Activated CD8-positive, alpha-beta memory T cell treated with anti-CD3 and anti-CD28 coated beads for 1 hour (primary cell): ENCODE measurements at places on chromosomes 5 and 9.

DNA sequence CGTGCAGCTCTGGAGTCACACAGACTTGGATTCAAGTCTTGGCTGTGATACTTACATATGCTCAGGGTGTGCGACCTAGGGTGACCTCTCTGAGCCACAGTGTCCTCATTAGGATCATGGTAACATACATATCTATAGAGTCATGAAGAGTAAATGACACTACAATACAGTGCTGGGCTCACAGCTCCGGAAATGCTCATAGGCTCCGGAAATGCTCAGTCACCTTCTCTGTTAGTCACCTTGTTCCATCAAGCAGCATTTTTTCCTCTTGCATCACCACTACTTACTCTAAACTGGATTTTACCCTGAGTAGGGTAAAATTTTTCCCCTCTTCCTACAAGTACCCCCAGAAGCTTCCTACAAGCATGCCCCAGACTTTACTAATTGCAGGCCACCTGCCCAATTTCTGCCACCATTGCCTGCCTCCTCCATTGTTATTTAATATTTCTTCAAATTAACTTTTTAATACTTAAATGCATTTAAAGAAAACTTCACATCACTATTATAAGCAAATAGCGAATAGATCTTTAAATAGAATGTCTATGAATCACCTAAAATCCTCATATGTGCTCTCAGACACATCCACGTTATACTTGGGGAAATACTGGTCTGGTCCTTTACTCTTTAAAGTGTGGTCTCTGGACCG is 147.6 kb upstream of the SPRY4 start:
- DNase-seq = peak; percentile 2

- no peak for DNase-seq
These were observed 31.5 kb downstream of the KLF9 start for GRCh38 chr9:70382709-70383605.

GRCh38 chr9:92746567-92747458 is 17.8 kb downstream of the BICD2 start:
- no peak for DNase-seq

- no peak for DNase-seq
These were observed 274.4 kb downstream of the HINT1 start for GRCh38 chr5:130890610-130891009.

- DNase-seq = no peak
These were observed 67.0 kb downstream of the GCNT1 start for GRCh38 chr9:76526026-76526425.

DNA sequence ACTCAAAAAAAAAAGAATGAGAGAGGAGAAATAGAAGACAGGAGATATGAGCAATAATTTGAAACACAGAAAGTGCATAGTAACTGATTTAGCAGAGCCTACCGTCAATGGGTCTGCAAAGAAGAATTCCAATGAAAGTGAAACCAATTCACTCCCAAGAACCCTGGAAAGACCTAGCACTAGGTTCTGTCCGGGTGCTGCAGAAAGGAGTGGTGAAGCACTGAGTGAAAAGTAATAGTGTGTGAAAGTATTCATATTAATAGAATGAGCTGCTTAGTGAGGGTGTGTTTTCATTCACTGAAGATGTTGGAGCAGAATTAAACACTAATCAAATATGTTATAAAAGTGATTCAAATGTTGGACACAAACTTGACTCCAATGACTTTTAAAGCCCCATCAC is 51.3 kb upstream of the SLC30A5 start:
- DNase-seq = no peak

- no peak for DNase-seq
These were observed 238.2 kb downstream of the SYK start for GRCh38 chr9:91039835-91040140.

DNA sequence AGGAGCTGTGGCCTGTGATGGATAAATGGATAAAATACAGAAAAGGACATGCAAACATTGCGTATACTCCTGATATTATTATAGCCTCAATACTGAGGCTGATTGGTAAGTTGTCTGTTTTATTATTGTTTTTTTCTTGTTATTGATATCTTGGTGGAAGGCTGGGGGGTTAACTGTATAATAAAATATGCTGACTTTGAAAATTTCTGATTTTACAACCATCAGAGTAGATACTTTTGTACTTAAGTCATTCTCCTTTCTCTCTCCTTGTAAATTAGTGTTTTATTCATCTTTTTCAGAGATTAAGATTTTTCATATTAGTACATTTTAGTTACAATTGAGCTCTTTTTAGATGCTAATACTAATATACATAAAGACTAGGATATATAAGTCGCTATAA is 53.5 kb downstream of the ICE1 start:
- no peak for DNase-seq

DNA sequence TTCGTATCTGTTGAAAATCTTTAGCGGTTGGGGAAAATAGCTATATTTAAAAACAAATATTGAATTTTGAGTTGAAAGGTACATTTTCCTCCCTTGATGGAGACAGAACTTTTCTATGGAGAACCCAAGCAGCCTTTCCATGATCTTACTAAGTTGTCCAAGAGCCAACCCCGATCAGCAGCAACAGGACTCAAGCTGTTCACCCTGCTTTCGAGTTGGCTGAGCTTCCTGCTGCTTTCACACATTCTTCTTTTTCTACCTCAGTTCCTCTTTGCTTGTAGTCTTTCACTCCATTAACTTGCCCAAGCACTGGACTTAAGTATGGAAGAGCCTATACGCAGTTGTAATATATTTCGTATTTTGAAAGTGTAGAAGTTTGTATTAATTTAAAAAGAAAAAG is 59.4 kb downstream of the IL6ST start:
- no peak for DNase-seq

DNA sequence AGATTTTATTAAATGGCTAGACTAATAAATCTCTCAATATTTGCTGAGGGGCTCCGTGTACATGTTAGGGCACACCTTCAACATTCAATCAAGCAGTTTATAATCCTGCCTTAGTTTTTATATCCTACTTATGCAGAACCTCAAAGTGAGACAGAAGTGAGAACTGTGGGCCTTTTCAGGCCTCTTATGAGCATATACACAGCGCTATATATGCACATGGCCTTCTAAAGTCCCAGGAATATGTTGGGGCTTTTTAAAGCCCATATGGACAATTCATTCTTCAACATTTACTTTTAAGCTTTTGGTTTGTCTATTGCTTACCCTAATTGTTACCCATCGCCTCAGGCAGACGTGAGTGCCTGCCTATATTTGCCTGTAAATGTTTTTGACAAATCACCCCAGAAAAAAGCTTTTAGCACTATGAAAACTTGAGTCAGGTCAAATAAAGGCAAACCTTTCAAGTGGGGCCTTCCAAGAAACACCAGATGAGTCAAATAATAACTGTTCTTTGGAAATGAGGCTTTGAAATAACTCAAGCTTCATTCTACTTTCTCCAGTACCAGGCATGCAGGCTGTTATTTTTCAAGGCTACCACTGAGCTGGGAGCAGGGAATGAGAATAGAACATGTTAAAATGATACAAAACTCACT is 58.2 kb downstream of the ESM1 start:
- no peak for DNase-seq

GRCh38 chr5:14595189-14595588 is 13.6 kb downstream of the OTULINL start:
- DNase-seq = no peak

DNA sequence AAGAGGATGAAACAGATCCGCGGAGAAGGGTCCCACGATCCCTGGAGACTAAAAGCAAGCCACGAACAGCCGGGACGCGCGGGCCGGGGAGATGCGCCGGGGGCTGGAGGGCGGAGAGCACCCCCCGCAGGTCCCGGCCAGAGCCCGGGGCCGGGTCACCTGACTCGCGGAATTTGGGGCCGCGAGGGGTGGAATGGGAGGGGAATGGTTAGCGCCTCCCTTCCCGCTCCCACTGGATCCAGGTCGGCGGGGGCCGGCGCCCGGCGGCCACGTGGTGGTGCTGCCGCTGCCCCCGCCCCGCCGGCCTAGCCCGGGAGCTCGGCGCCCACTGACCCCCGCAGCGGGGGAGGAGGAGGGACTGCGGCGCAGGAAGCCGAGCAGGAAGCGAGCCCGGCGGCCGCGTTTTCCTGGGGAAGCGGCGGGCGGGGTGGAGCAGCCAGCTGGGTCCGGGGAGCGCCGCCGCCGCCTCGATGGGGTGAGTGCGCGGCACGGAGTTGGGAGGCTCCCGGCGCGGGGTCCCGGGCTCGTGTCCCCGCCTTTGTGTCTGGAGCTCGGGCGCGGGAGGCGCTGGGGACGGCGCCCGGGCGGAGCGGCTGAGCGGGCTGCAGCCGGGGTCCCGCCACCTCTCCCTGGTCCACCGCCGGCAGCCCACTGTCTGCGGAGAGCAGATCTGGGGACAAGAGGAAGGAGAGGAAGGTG is at the start of gene RAI14:
Gene RAI14, plus strand, starts transcription at position 328 of the 699 bp plus-strand sequence. CDS start 30,592 bp downstream, outside the sequence.
- DNase-seq = no peak

DNA sequence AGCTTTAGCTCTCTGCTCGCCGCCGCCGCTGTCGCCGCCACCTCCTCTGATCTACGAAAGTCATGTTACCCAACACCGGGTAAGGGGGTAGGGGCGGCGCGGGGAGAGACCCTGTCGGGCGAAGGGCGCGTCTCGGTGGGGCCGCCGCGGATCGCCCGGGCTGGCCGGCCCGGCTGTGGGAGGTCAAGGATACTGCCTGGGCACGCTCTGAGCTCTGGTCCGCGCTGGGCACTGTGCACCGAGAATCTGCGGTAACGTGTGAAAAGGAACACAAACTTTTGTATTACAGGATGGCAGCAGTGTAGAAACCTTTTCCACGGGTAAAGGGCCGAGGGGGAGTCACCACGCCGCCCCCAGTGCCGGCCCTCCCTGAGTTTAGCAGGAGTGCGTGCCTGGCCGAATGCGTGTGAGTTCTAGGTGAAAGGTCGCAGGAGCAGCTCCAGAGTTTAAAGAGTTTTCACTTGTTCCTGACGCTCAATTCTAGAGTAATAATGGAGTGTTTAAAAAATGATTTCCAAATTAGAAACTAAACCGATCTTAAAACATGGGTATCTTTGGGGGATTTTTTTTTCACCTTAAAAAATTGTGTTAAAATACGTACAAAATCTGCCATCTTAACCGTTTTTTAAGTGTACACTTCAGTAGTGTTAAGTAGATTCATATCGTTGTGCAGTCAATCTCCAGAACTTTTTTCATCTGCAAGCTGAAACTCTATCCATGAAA is at the start of gene HSDL2:
Gene HSDL2, plus strand, starts transcription at position 7 of the 723 bp plus-strand sequence. Its CDS starts 56 bp downstream, at position 63.
- no peak for DNase-seq

- no peak for DNase-seq
These were observed 358.2 kb upstream of the PTGER4 start for GRCh38 chr5:40321514-40321913.

GRCh38 chr5:76083555-76084495 is 642 bp downstream of the SV2C start:
- no peak for DNase-seq

- no peak for DNase-seq
These were observed 637.2 kb upstream of the ITGA1 start for GRCh38 chr5:52150501-52150900.

DNA sequence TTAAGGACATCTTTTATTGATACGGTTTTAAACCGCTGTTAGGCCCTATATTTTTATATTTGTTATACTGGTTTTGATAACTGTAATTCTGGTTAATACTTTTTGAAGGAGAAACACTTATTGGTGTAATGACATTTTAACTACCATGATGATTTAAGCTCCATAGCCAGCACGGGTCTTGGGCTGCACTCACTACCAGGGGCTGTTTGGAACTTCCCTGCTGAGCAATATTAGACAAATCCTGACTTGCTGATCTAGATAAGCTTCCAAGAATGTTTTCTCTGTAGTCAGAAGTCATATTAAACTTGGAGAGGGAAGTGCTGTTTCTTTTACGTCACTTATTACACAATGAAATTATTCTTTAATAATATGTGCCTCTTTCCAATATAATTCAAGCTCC is 540.0 kb upstream of the GRAMD2B start:
- DNase-seq = no peak

- DNase-seq = no peak
These were observed 484.0 kb downstream of the ZNF608 start for GRCh38 chr5:124262470-124262869.

DNA sequence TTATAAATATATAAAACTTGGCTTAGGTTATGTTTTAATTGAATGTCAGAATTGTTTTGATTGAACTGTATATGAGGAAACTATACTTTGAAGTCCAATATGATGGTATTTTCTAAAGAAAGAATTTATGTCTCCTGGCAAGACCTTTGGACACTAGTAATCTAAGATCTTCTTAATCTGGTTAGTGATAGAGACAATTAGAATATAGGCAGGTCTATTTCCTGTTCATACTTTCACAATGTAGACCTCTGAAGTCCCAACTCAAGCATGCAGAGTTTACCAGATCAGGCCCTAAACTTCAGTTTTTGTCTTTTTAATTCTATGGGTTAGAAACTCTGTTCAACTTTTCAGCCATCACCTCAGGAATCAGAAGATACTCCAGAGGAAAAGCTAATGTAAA is 6.9 kb upstream of the TMEM161B start:
- DNase-seq = no peak

DNA sequence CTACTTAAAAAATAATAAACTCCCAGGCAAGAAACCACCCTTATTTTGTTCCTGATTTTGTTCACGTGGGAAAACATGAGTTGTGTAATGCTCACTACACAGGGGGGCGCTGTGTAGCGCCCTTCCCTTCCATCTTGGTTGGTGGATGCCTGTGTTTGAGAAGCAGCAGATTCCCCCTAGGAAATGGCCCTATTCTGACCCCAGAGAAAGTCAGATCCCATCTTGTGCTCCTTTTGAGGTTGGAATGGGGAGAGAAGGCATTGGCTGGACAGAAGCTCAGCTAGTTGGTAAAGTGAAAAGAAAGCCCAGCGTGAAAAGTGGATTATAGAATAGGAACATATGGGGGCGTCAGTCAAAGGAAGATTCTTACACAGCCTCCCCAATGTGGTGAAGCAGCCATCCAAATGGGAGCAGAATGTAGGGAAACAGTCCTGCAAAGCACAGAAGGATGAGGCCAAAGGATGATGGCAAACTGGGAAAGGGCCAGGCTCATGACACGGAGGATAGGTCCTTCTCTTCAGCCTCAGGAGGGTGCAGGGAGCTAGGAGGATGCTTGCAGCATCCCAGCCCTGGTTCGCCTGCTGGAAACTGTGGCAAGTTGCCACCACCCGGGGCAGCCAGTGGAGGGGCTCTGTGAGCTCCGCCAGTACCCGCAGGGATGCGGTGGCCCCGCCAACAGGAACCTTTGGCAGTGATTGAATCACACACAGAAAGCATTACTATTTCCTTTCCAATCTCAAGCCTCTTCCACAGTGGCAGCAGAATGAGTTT is 314.2 kb upstream of the DAP start:
- DNase-seq = no peak

DNA sequence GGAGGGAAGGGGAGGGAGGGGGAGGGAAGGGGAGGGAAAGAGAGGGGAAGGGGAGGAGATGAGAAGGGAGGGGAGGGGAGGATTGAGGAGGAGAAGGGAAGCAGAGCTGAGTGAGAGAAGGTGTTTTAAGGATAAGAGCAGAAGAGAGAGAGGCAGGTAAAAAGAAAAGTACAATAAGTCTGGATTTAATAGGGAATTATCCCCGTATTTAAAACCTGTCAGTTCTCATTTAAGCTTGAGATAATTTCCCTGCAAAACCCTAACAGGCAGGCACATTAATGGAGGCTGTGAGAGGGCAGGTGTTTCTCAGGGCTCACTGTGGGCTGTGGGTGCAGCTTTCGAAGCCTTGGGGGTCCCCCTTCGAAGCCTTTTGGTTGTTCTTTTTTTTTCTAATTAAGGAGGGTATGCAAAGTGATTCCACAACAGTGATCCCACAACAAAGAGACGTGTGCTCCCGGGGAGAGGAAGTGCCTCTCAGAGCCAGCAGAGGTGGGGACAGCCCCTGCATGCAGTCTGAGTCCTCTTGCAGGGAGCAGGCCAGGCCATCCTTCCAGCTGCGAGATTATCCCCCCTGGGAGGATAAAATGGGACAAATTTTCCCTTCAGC is 317.9 kb upstream of the IRX1 start:
- no peak for DNase-seq

GRCh38 chr5:154366353-154366752 is 79.4 kb upstream of the SAP30L start:
- no peak for DNase-seq
